ENCODE measurements at places on chromosomes 12 and 14. TPM values are rescaled to one million over a fixed set of nuclear protein-coding genes. Genes with fewer than 3 reads are reported as not detected.
A peak's percentile ranks its signal among the peaks of the same experiment; 100 is the strongest.

- no peaks in the 10 kb centered on the region for H3K4me1 ChIP-seq
- no peak overlapping the region for H3K4me3 ChIP-seq
- H3K36me3 ChIP-seq: no peaks in the 10 kb centered on the region
- H3K27ac ChIP-seq: no peak overlapping the region
These were observed 39.0 kb upstream of the ELK3 start for GRCh38 chr12:96155181-96155580.

GRCh38 chr14:54794796-54795195, 107.8 kb downstream of the GCH1 start:
- no peak overlapping the region for H3K27ac ChIP-seq
- H3K4me3 ChIP-seq: no peak overlapping the region

DNA sequence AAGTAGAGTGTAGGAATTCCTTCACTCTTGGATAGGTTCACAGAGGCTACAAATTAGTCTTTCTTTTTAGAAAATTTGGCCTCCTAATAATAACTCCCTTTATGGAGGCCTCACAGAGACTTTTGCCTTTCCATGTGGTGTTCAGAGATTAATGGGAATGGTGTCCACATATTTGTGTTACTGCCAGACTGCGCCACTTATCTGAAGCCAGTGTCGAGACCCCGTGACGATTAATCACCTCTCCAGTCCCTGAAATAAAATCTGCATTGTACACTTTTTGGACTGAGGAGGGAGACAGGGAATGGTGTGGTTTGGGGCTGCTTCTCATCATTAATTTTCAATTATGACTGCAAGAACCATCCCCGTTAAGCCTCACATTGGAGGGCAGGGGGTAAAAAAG, 980.5 kb downstream of the FLRT2 start:
- H3K27me3 ChIP-seq: no peaks in the 10 kb centered on the region
- peak; percentile 77 for DNase-seq
- H3K4me3 ChIP-seq: no peak overlapping the region
- no peak overlapping the region for H3K27ac ChIP-seq
- H3K36me3 ChIP-seq: no peaks in the 10 kb centered on the region

DNA sequence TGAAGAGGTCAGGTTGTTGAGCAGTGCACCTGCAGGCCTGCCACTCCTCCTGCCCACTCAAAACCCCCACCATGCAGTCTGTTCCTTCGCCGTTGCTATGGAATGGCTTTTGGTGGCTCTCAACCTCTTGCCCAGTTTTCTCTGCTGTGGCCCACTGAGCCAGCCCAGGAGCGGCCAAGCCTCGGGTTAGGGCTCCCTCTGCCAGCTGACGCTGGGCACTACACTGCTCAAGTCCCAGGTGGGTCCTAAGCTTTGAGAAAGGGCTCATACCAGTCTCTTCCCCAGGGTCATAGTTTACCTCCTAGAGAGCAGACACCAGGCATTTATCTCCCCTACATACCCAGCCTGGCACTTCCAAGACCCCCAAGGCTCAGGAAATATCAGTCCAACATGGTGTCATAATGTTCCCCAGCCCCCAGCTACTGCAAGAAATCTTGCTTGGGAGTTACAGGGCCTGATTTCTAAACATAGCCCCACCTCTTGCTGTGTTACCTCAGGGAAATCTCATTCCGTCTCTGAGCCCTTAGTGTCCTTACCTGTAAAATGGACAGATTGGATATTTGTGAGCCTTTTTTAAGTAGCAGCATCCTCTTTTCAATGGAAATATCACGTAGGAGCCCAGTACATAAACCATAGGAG, 59.4 kb downstream of the TSPAN11 start:
- H3K4me3 ChIP-seq: no peak overlapping the region
- H3K4me1 ChIP-seq: no peaks in the 10 kb centered on the region
- H3K36me3 ChIP-seq: no peaks in the 10 kb centered on the region
- no peak for DNase-seq

DNA sequence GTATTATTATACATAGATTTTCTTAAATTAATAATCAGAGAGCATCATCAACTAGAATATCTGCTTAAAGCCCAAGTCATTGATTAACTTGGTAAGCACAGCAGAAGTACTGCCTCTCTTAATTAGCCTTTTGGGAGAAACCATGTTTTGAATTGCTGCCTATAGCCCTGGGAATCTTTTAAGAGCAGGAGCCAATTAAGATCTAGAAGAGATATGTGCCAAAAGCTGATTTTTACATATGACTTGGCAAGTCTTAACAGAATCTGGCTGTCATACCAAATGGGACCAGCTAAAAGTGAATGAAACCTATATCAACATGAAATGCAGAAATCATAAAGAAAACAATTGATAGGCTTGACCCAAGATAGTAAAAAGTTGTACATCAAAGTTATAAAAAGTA, 23.2 kb upstream of the WNK1 start:
- no peak for DNase-seq
- no peak overlapping the region for H3K27ac ChIP-seq
- H3K27me3 ChIP-seq: no peaks in the 10 kb centered on the region
- H3K4me3 ChIP-seq: no peak overlapping the region

DNA sequence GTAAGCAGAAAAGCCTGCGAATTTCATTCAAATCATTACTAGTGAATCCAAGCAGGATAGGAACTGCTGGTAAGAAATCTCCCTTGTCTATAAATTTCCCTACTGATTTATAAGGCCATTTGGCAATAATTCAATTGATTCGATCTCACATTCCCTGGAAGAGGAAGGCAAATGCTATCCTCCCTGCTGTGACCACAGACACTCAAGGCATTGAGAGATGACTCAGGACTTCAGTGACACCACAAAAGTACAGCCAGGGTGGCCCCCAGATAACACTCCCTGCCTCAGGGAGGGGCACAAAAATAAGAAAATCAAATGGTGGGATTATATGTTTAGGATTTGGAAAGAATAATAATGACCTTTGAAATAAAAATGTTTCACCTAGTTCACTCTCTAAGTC, 162.7 kb downstream of the GRIP1 start:
- peaks cover 8% of the 10 kb centered on the region for H3K4me1 ChIP-seq
- no peak overlapping the region for H3K27ac ChIP-seq
- DNase-seq: peak; percentile 72
- no peaks in the 10 kb centered on the region for H3K27me3 ChIP-seq
- H3K4me3 ChIP-seq: no peak overlapping the region

GRCh38 chr12:11823043-11823442, 173.6 kb downstream of the ETV6 start:
- H3K36me3 ChIP-seq: no peaks in the 10 kb centered on the region
- DNase-seq: peak; percentile 90
- H3K4me1 ChIP-seq: peaks cover 40% of the 10 kb centered on the region
- peak overlapping the region; percentile 39 for H3K4me3 ChIP-seq
- H3K27ac ChIP-seq: peak overlapping the region; percentile 88

- H3K27me3 ChIP-seq: no peaks in the 10 kb centered on the region
- H3K36me3 ChIP-seq: no peaks in the 10 kb centered on the region
- no peak for DNase-seq
- H3K4me1 ChIP-seq: no peaks in the 10 kb centered on the region
- no peak overlapping the region for H3K4me3 ChIP-seq
These were observed 95.9 kb downstream of the SLC35F4 start for GRCh38 chr14:57769863-57770523.

DNA sequence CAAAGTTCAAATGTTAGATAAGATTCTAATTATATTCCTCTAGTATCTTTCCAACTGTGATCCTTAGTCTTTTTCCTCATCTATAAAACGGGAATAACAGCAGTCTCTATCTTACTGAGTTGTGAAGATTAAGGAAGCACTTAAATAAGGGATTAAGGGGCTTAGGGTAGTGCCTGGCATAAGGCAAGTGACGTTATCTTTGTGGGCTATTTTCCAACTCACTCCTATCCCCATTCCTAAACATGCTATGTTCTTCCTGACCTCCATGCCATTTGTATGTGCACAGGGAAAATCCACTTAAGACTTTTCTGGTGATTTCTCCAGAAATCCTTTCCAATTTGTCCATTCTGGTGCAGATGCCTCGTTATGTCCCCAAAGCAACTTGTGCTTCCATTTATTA, 33.3 kb downstream of the SUPT16H start:
- no peak overlapping the region for H3K27ac ChIP-seq
- no peaks in the 10 kb centered on the region for H3K27me3 ChIP-seq
- H3K4me3 ChIP-seq: no peak overlapping the region
- no peaks in the 10 kb centered on the region for H3K4me1 ChIP-seq
- H3K36me3 ChIP-seq: peaks cover 42% of the 10 kb centered on the region

DNA sequence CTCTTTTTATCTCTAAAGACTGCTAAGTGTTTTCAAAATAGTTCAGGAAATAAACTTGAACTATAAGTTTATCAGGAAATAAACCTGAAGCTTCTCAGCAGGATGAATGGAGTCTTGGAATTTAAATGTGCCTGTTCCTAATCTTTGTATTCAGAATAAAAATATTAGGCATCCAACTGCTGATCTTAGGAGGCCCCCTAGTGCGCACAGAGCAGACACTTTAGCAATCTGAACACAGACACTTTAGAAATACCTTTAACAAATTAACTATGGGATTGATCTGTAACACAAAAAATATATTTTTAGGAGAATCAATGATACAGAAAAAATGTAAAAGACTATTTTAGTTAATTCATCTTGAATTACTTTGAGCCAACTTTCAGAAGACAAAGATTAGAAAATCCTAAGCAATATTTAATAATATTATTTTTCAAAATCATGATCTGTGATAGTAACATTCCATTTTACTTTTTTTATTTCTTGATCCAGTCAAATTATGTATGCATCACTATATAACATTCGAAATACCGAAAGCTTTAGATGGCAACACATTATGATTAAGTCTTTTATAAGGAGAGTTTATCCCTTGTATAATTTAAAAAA, 80.9 kb downstream of the SLC41A2 start:
- H3K4me1 ChIP-seq: no peaks in the 10 kb centered on the region
- H3K4me3 ChIP-seq: no peak overlapping the region
- no peak overlapping the region for H3K27ac ChIP-seq

- H3K4me1 ChIP-seq: no peaks in the 10 kb centered on the region
- no peak overlapping the region for H3K27ac ChIP-seq
- H3K27me3 ChIP-seq: no peaks in the 10 kb centered on the region
- H3K36me3 ChIP-seq: no peaks in the 10 kb centered on the region
These were observed 220.6 kb upstream of the OR4E1 start for GRCh38 chr14:21894003-21894897.

DNA sequence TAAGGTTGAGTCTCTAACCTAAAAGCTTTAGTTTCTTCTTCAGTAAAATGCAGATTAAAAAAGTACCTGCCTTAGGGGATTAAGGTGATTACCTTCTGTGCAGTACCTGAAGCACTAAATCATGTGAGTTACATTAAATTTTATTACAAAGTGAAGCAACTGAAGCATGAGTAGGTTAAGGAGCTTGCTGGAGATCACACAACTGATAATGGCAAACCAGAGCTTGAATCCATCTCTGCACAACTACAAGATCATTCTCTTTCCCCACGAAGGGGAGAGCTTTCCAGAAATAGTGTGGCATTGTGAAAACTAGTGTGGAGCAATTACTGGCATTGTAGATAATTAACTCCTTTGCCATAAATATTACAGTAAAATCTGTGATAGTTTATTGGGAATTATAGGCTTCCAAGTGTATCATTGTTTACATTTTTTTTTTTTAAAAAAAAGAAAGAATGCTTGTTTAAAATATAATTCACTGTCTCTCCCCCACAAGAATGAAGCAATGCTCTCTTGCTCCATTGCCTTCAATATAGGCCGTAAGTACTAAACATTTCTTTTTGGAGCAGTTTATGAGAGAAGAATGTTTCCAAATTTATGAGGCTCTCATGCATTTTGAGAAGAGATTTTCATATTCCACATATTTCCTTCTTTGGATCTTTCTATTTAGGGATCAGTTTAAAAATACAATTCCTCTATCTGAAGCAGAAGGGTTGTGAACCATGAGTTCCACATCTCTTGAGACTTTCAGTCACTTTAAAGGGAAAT, 20.5 kb downstream of the SLC38A2 start:
- no peaks in the 10 kb centered on the region for H3K4me1 ChIP-seq
- H3K27me3 ChIP-seq: no peaks in the 10 kb centered on the region
- no peak overlapping the region for H3K4me3 ChIP-seq
- no peaks in the 10 kb centered on the region for H3K36me3 ChIP-seq

- H3K27ac ChIP-seq: no peak overlapping the region
- H3K4me3 ChIP-seq: no peak overlapping the region
- no peak for DNase-seq
- no peaks in the 10 kb centered on the region for H3K4me1 ChIP-seq
- no peaks in the 10 kb centered on the region for H3K36me3 ChIP-seq
These were observed 21.3 kb upstream of the OASL start for GRCh38 chr12:121060149-121061001.

DNA sequence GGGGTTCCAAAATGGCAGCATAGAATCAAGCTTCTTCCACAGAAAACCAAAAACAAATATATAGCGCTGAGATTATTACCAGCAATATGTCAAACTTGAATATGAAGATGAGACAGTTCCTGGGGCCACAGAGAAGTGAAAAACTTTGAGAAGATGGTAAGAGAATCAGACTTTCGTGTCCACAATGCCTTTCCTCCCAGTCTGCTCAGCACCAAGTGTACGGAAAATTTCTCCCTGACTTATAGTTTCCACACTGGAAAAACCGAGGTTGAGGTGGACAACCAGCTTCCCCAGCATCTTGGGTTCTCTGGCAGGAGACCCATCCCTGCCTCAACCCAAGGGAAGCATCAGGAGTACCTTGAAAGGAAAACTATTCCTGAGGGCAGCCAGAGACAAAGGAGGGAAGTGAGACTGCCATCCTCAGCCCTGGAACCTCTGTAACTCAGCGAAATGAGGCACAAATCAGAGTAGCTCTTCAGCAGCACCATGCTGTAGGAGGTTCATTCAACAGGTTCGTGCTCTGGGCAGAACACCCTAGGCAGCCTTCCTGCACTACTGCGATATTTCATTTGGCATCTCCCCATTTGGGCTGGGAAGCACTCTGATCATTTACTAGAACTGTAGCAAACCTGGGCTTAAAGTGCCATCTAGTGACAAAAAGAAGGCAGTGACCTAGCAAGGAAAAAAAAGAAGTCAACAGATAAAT, 52.4 kb upstream of the CAPRIN2 start:
- DNase-seq: peak; percentile 60
- no peak overlapping the region for H3K4me3 ChIP-seq
- H3K27ac ChIP-seq: no peak overlapping the region
- peaks cover 4% of the 10 kb centered on the region for H3K4me1 ChIP-seq

GRCh38 chr12:105317942-105318621, 12.4 kb upstream of the C12orf75 start:
- no peaks in the 10 kb centered on the region for H3K36me3 ChIP-seq
- H3K4me3 ChIP-seq: no peak overlapping the region
- H3K4me1 ChIP-seq: peaks cover 16% of the 10 kb centered on the region
- no peaks in the 10 kb centered on the region for H3K27me3 ChIP-seq
- peak overlapping the region; percentile 76 for H3K27ac ChIP-seq

KRT73 gene
- total RNA-seq: not detected

KRT76 gene
- not detected for total RNA-seq

DDX47 gene
- total RNA-seq: 62.1 TPM

IQSEC3 gene
- total RNA-seq: 0.46 TPM

LTA4H gene
- 63.7 TPM for total RNA-seq

Data from astrocyte (in vitro differentiated cells and primary cell).